Thyroid gland (tissue), 4 donors: ENCODE measurements at places on chromosomes 3 and 15.

- no peak for DNase-seq
Observed at GRCh38 chr15:92113832-92114231, 260.3 kb downstream of the SLCO3A1 start.

DNA sequence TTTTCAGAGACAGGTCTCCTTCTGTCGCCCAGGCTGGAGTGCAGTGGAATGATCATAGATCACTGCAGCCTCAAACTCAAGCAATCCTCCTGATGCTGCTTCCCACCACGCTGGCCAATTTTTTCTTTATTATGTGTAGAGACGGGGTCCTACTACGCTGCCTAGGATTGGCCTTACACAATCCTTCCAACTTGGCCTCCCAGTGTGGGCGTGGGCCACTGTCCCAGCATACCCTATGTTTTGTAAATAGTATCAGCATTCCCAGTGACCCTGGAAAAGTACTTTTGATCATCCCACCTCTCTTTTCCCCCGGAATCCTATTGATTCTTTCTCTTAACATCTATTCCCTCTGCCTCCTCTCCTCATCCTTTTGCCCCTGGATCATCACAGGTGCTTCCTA is 36.9 kb downstream of the SLC28A2 start:
- no peak for DNase-seq

DNA sequence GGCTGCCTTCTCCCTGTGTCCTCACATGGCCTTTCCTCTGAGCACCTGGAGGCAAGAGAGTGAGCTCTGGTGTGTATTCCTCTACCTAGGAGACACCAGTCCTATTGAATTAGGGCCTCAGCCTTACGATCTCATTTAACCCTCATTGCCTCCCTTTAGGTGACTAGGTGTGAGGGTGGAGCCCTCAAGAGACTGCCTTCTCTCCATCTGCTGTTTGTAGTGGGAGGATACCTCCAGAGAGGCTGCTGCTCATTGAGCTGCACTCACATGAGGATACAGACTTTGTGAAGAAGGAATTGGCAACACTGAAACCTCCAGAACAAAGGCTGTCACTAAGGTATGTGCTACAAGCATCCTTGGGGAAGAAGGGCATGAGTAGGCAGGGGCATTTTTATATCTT is at the start of gene CCR8:
TSS of gene CCR8 (plus strand) at position 217 of the 400 bp plus-strand sequence. CDS start 2,623 bp downstream, outside the sequence.
- DNase-seq = no peak

DNA sequence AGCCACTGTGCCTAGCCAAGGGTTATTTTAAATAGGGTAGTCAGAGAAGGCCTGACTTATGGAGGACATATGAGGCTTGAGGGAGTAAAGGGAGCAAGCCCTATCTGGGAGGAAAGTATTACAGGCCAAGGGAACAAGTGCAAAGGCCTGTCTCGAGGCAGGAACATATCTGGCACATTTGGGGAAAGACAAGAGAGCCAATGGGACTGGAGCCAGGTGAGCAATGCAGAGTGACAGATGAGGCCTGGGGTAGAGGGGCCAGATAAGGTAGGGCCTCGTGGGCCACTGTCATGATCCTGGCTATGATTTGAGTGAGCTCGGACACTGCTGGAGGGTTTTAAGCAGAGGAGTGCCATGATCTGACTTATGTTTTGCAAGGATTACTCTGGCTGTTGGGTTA is 43.8 kb downstream of the DCP1A start:
- DNase-seq = no peak

DNA sequence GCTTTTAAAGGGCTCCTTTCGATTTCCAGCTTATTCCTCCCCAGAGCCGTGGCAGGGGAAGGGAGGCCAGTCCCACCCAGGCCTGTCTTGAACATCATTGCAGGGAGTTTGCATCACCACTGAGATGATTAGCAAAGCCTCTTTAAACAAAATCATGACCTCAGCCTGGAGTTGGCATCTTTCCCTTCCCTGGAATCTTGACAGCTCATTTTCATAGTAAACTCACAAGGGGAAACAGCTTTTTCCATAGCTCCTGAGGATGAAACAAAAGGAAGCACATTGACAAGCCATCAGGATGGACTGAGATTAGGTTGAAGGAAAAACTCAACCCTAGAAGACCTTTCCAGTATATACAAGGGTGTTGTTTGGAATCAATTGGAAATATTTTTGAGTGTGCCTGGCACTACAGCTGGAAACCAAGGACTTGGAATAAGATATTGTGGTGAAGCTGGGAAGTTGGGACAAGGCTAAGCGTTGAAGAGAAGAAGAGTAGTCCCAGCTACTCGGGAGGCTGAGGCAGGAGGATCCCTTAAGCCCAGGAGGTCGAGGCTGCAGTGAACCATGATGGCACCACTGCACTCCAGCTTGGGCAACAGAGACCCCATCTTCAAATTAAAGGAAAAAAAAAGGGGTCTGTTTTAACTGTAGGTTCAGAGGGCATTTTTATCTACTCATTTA is 3.1 kb upstream of the LARP6 start:
- peak; percentile 64 for DNase-seq

GRCh38 chr3:125443923-125444322 is 68.8 kb upstream of the ZNF148 start:
- DNase-seq = no peak

- DNase-seq = no peak
Observed at GRCh38 chr3:98095882-98096281, 8.9 kb downstream of the OR5AC2 start.

DNA sequence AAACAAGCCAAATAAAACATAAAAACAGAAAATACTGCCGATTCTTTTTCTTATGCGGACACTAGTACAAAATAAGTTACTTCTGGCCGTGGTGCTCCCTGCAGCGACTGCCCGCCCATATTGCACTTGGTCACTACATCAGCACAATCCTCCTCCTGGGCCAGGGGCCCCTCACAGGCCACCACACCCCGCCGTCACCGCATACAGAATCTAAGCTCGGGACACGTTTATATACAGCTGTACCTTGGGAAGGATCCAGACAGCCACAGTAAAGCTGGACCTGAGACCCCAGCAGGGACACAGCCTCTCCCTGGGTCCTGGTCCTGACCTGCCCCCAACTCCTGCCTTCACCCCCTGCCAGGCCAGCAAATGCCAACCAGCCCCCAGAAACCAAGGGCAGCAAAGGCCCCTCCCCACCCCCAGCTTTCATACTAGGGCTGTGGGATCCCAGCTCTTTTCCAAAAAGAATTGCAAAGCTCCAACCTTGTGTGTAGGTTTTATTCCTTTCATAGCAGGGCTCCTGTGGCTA is 12.9 kb upstream of the DNAJB8 start:
- no peak for DNase-seq

GRCh38 chr3:88810455-88810854 is 297.0 kb upstream of the EPHA3 start:
- DNase-seq = no peak

- no peak for DNase-seq
Observed at GRCh38 chr3:45464336-45465170, 76.2 kb downstream of the LARS2 start.

GRCh38 chr3:71523628-71524027 is 59.9 kb downstream of the FOXP1 start:
- no peak for DNase-seq

DNA sequence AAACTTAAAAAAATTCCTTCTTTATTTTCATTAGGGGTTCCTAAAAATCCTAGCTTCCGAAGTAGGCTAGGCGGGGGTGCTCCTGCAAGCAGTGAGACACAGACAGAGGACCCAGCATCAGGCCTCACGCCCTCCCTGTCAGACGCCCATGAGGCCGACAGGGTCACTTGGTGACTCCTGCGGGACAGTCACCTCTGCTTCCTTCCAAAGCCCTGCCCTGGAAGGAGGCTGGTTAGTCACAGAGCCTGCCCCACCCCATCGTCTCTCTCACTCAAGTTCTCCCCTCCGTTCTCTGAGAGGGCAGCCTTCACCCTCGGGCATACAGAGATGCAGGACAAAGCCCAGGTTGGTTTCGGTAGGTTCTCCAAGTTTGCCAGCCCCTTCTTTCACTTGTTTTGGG is 38.6 kb downstream of the EHD4 start:
- no peak for DNase-seq

DNA sequence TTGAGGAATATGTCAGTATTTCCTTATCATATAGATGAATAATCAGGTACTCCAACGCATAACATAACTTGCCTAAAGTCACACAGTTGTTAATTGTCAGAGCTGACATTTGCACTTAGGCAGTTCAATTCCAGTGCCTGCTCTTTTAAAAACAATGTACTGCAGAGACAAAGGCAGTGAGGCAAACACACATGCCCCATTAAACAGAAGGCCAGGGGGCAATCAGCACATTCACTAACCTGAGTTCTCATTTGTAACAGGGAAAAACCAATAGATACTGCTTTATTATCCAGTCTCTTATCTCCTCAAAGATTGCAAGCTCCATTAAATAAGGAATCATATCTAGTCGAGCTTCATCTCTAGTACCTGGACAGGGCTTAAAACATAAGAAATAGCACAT is 1017.4 kb downstream of the SQOR start:
- no peak for DNase-seq

- DNase-seq = no peak
Observed at GRCh38 chr15:91751611-91752010, 101.9 kb upstream of the SLCO3A1 start.
